Hematopoietic multipotent progenitor cell (in vitro differentiated cells): ENCODE measurements at places on chromosomes 3 and 15. TPM values are rescaled to one million over a fixed set of nuclear protein-coding genes. Genes with fewer than 3 reads are reported as not detected.

DNA sequence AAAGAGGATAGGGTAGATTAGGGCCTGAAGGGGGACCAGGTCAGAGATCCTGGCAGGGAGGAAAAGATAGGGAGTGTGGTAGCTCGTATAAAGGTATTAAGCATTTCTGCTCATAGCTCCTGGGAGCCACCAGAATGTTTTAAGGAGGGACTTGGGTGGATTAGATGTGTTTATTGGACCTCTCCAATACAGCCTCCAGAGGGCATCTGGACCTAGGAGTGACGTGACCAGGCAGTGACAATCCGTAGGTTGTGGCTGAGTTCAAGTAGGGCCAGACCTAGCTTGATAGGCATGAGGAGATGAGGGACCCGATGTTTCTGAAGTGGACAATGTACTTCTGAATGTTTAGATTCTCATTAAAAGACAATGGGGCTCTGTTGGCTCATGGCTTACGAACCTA, 435.2 kb downstream of the MCTP2 start:
- DNase-seq, result no peak

DNA sequence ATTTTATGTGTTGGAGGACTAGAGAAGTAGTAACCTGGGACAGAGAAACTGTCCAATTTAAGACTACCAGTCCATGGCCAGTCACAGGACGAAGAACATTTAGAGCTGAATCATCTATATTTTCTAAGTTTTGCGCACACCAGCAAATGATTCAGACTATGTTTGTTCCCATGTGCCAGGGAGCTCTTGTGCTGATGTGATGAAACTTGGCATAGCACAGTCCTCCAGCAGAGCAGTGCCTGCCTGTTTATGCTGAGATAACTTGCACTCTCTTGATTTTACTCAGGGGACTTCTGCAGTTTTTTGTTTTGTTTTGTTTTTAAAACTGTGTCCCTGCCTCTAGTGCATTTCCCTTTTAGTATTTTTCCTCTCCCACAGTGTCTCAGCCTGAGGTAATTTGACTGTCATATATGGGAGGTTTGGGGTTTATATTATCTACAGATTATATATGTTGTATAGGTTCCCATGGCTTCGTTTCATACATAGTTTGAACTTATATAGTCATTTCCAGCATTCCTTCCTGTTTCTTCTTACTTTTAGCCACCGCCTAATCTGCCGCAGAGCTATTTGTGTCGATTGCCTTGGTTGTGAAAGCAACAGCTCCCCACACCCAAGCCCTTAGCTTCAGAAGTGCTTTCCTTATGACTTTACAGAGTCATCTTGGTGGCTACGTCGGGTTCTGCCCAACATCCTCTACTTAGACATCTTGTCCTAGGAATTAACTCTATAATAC, 45.5 kb downstream of the PPM1L start:
- no peak for DNase-seq

DNA sequence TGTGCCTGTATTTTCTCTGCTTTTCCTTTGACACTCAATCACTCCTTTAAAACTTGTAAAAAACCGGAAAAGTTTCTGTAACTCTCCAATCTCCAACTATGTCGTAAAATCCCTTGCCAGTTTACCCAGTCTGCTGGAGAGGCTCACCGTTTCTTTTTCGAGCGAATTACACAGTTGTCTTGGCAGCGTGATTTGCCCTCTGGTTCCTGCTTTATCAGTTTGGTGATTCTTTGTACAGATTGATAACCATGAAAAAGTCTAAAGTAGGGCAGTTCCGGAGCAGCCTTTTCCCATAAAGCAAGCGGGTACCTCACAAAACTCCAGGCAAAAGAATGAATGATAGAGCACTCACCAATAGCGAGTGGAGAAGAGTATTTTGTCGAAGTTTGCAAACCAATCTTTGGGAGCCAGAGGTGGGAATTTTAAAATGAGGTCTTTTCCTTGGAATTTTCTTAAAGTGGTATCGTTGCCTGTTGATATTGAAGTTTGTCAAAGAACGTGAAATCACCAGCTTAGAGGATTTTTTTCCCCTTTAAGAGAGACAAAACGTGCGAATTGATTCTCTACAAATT, at the start of gene TTC23:
TTC23 (minus strand) TSS at position 312 of the 572 bp plus-strand sequence. CDS start 20,869 bp downstream, outside the sequence.
- peak; percentile 28 for DNase-seq

The TAGLN3 gene
- total RNA-seq, result not detected

The TMEM207 gene
- total RNA-seq, result not detected

The FAIM gene
- total RNA-seq, result 5.1 TPM

GRCh38 chr3:107269136-107269535, 108.1 kb upstream of the CCDC54 start:
- DNase-seq, result no peak

GRCh38 chr3:45055411-45056143, 29.5 kb downstream of the CLEC3B start:
- DNase-seq, result no peak
